Heart left ventricle (tissue), 16 donors: ENCODE measurements at places on chromosomes 3 and 15.

- DNase-seq, result no peak
These were observed 682.6 kb downstream of the ROBO1 start for GRCh38 chr3:79085171-79085570.

GRCh38 chr15:52233405-52233804 is 42.2 kb upstream of the GNB5 start:
- no peak for DNase-seq

GRCh38 chr3:172170073-172170709 is 130.8 kb downstream of the FNDC3B start:
- no peak for DNase-seq

DNA sequence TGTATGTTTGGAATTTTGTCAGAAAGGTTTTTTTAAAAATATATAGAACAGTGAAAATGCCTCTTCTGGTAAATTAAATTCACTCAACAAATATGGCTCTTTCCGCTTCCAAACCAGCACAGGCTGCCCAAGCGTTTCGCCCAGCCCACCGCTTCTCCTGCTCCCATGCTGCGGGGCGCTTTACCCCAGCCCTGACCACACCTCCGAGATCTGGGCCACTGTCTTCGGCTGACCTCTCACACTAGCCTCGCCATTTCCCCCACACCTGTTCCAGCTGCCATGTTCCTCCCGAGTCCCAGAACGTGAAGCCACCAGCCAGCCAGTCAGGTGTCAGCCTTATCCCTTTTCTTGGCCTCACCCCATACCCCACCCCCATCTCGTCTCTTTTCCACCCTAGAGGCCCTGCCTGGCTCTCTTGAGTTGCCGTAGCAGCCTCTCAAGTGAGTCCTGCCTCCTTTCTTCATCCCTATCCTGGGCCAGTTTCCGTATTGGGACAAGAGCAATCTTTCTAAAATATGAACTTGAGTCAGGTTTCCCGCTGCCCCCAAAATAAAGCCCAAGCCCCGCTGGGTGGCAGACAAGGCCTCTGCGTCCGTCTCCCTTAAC is 46.5 kb downstream of the SLC12A8 start:
- DNase-seq, result no peak
